Bronchial epithelial cell (primary cell): ENCODE measurements at places on chromosomes 3 and 15.

DNA sequence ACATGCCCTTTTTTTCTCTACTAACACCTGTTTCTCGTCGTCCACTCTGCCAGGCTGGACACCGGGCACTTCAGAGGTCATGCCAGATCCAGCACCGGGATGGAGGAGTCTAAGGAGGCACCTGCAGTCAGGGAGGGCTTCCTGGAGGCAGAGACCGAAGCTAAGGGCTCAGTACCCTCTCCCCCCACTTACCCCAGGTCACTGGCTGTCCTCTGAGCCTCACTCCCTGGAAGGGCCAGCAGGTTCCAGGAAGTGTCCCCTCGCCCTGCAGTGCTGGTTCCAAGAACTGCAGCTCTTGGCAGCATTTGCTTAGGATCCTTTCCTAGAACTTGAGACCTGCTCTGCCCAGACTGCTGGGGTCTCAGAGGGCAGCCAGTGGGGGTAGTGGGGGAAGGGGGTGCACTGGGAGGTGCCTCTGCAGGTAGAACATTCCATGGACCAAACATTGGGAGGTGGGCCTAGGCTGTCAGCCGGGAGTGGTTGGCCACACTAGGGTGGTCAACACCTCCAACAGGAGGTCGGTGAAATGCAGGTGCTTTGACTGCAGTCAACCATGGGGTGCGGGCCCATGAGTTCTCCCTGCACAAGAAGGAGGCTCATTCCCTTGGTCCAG is 11.3 kb downstream of the CISH start:
- no peak for DNase-seq

DNA sequence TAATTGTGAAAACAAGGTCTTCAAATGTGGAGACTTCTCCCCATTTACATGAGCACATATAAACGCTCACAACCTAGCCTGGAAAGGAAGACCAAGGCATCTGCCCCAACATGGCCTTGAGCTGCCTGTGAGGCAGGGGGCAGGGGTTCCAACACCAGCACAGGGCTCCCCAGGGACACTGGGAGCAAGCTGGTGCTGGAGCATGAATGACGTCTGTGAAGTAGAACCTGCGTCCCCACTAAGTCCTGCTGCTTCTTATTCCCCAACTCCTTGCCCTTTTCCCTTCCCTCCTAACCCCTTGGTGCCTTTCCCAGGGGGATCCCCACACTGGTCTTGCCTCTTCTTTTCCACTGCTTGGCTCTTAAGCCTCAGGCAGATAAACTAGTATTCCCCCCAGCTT is 93.1 kb downstream of the RBPMS2 start:
- DNase-seq, result no peak

DNA sequence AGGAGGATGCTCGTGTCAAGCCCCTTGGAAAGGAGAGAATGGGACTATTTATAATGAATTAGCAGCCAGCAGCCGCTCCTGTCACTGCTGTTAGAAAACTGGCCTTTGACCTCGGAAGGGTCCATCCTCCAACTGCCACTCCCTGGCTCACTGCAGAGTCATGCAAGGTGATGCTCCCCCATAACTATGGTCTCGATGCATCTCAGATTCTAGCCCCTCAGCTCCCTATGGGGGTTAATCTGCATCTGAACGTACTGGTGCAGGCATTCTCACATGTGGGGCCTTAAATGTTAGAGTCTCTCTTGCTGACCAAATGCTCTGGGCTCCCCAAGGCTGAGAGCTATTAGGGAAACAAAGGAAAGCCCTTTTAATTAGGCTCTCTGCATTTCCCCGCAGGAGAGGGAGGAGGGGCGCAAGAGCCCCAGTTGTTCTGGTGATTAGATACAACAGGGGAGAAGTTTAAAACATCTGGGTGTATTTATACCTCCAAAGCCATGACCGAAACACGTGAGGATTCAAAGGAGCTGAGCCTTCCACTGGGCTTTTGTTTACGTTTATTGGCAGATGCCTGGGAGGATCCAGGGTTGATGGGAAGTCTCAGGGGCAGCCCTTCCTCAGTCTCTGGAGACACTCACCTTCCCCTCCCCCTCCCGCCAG is 182.5 kb downstream of the OPA1 start:
- no peak for DNase-seq

DNA sequence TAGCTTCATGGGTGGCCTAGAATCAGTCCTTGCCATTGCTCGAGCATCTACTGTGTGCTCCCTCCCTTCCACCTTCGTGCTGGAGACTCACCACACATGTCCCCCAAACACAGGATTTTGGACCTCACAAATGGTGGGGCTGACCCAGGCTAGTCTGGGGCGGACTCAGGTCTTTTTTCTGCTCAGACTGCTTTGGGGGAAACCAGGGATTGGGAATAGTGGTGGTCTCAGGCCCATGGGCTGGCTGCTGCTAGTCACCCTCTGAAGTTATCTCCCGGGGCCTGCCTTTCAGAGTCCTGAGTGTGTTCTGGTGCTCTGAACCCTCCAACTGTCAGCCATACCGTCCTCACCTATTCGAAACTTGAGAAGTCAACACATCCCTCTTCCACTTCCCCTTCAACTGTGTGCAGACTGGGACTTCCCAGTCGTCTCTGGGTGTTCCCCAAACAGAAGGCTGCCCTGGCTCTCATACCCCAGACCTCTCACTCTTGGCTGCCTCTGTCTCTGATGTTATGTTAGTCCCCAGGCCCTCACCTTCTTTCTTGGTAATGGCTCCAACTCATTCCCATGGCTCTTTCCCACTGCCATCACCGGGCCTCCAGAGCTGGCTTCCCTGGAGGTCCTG is 46.0 kb downstream of the PPCDC start:
- DNase-seq, result no peak

DNA sequence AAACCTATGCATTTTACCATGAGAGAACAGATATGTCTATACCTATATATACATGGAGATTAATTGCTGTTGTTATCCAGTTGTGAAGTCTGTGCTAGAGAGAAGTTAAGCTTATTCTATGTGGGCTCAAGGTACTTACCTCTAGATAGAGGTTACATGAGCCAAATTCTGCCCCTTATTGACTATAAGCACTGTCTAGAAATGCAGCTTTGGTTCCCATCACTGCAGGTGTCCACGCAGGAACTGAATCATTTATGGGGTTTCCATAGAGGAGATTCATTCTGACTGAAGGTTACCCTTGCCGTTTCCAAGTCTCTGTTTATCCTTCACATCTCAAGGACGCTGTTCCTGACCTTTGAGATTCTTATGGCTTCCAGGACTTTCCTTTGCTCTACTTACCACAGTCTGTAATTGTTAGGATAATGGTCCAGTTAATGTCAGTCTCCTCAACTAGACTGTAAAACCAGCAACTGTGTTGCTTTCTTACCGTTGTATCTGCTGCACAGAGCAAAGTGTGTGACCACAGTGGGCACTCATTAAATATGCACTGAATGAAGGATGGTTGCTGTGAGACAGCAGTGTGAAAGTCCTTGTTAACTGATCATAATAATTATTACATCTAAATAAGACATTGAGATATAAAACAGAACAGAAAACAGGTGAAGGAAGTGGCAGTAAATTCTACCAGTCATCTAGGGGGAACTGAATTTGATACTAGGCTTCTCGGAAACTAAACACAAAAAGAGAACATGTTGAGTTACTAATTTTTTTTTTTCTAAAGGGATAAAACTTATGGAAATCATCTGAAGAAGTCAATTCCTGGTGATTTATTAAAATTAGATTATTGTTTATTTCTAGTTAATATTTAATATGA is 44.0 kb upstream of the BCL6 start:
- DNase-seq, result no peak

- no peak for DNase-seq
Observed at GRCh38 chr15:31811641-31812040, 218.7 kb upstream of the CHRNA7 start.

DNA sequence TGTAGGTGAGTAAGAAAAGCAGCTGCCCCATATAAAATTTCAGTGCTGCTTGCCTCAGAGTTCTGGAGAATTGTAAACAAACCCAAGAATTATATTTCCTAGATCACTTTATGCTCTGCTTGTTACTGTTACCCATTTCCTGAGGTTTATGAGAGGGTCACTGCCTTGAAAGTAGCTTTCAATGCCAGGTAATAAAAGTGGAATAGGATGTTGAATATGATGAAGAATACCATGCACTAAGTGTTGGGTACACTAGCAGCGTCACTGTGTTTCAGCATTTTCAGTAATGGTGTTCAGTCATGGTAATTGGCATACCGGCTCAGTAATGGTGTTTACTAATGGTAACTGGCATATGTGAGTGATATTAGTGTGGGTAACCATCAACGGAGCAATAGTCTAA is 449.8 kb upstream of the TPRG1 start:
- no peak for DNase-seq

DNA sequence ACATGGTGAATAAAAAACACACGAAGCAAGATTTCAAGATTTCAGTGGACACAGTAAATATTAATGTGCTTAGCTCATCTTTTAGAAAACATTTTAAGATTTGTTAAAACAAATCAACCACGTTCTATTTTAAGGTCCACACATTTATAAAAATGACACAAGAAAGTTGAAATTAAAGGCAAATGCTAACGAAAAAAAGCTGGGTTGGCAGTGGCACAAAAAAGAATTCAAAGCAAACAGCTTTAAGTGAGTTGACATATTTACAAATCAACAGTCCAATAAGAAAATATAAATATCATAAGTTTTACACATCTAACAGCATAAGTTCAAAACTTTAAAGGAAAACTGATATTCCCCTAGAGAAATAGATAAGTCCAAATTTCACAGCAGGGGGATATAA is 430.4 kb upstream of the CCDC54 start:
- no peak for DNase-seq

DNA sequence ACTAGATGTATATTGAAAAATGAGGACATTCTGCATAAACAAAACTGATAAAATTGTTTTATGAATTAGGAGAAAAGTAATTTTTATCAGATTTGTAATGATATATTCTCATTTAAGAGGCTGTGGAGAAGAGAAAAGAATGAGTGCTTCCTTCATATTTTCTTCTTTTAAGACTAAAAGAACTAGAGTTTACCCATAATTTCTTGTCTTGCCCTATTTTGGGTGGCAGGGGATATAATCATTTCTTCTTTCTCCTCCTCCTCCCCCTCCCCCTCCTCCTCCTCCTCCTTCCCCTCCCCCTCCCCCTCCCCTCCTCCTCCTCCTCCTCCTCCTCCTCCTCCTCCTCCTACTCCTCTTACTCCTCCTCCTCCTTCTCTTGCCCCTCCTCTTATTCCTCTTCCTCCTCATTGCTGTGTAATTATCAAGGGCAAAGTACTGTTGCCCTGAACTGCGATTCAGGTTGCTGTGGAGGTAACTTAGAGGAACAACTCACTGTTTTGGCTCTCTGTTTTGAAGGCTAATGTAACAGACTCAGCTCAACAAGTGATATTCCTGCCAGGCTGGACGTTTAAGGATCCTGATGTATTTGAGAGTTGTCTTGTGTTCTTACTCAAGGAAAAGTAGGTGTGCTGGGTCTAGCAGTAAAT is 555.4 kb downstream of the AGBL1 start:
- DNase-seq, result no peak

- peak; percentile 58 for DNase-seq
Observed at GRCh38 chr3:66297900-66298299, 77.1 kb downstream of the SLC25A26 start.

DNA sequence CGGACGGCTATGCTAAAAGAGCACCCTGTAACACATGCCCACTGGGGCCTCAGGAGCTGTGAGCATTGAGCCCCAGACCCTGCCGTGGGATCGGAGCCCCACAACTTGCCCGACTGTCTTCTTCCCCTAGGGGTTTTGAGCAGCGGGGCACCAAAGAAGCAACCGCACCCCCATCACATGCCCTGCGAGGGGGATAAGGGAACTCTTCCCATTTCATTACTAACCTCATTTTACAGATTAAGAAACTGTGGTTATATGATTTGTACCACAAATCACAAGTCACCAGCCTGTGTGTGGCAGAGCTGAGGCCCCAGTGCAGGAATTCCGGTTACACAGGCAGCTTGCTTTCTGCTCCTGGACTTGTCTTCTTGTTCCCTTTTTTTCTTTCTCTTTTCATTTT is 86.2 kb downstream of the CD47 start:
- no peak for DNase-seq
